ENCODE measurements at places on chromosomes 3 and 15. TPM values are rescaled to one million over a fixed set of nuclear protein-coding genes. Genes with fewer than 3 reads are reported as not detected.

WDR49 gene
- 0.14 TPM for total RNA-seq

DNA sequence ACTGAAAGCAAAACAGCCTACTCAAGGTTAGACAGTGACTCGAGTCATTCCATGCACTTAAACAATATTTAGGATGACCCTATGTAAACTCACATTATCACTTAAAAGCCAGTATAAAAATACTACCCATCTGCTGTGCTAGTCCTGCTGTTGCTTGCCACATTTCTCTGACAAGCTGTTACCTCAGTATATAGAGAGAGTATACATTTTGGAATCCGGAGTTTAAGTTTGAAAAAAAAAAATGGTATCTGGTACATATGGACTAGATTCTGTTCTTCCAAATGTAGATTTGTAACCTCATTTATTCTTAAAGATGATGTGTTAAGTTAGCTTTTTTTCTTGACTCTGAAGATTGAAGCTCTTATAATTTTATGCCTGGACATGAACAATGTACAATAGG is 503.8 kb upstream of the TPRG1 start:
- no peak for DNase-seq

DNA sequence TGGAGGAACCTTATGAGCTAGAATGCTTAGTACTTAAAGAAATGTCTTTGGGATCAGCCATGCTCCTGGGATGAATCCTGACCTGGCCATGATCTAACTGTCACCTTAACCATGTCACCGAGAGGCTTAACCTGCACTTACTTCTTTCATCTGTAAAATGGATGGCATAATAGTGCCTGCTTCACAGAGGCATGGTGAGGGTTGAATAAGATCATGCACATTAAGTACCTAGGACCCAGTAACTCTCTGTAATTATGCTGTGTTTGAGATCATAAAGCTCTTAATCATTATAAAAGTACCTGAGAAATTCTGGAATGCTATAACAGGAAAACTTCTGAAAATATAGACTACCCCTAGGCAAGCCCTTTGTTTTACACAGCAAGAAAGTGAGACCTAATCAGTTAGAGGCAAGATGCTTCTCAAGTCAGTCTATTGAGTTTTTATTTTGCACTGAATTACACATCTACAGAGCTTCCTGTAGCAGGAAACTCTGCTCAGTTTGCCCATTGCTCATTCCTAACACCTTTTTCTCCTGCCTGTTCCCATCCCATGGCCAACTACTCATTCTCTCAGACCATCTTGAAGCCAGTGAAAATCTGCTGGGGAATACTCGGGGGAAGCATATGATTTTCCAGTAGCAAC is 1015.5 kb upstream of the CFAP20DC start:
- no peak for DNase-seq

- no peak for DNase-seq
These were observed 255.3 kb downstream of the RORA start for GRCh38 chr15:60973637-60974415.

DNA sequence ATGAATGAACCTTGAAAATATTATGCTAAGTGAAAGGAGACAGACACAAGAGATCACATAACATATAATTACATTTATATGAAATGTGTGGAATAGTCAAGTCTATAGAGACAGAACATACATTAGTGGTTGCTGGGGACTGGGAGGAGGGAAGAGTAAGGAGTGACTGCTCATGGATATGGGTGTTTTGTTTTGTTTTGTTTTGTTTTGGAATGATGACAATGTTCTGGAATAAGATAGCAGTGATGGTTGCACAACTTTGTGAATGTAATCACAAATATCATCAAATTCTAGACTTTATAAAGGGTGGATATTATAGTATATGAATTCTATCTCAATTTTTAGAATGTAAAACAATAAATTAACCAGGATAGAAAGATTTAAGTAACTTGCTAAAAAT is 57.4 kb upstream of the PHLDB2 start:
- no peak for DNase-seq

MYO5A gene
- total RNA-seq = 37.2 TPM

- DNase-seq = no peak
These were observed 32.9 kb upstream of the LYZL4 start for GRCh38 chr3:42443292-42443691.

ONECUT1 gene
- total RNA-seq = not detected

GRCh38 chr15:90774731-90775514 is 57.8 kb downstream of the BLM start:
- no peak for DNase-seq

ANKRD63 gene
- not detected for total RNA-seq

DNA sequence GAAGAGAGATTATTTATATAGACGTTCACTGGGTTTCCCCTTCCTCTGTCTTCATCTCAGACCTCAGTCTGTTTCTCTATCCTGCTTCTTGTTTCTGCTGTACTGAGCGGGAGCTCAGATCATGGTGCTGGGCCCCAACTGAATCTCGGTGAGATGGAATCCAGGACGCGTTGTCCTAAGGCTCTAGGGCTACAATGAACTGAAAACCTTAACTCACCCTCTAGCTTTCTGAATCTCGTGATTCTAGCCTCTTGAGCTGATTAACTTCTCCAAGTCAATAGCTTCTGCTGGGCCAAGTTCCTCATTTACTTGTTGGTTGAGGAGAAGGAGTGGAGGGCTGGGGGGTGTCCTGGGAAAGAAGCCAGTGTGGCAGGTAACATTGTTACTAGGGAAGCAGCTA is 32.7 kb upstream of the MAP3K13 start:
- no peak for DNase-seq

ASB14 gene
- not detected for total RNA-seq

DNA sequence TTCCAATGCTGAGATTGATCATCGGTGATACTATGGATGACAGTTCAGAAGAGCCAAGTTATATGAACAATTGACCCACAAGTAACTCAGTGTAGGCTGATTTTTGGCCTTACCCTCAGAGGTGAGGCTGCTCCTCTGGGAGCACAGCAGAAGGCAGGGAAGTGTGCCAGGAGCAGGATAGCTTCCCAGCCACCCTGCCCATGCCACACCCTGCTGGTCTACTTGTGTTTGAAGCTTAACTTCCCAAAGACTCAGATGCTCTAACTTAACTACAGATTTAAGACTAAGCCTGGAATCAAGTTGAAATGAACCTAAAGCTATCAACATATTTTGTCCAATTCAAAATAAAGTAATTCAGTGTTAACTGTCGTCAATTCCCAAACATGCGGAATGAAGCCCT is 77.5 kb downstream of the BOC start:
- DNase-seq = no peak

DNA sequence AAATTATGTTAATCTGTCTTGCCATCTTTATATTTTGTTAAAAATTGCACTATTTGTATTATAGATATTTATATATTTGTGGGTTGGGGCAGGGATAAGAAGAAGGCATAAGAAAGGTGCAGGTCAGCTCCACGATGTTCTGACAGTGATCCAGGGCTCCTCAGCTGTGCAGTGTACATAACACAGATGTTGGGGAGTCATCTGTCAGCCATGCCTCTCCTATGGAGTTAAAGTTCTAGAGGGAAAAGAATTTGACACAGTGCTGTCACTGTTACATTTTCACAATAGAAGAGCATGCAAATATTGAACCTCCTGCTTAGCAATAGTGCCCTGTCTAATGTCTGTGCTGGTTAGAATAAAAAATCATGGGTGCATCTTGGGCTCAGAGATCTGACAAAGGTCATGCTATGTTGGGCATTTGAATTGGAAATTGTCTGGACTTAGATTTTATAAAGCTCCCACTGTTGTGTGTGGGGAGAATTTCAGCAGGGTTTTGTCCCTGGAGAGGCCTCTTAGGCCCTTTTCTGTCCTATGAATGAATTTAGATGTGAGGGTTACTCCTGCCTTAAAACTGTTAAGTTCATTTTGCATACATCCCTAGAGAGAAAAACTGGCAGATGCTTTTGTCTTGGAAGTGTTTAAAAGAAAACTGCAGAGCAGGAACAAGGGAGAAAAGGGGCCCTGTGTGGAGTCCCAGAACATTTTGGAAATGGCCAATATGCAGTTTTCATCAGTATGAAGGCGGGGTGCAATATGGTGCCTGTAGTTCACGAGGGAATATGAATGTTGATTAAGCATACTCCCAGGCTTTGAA is 20.4 kb downstream of the CDIN1 start:
- no peak for DNase-seq

DNA sequence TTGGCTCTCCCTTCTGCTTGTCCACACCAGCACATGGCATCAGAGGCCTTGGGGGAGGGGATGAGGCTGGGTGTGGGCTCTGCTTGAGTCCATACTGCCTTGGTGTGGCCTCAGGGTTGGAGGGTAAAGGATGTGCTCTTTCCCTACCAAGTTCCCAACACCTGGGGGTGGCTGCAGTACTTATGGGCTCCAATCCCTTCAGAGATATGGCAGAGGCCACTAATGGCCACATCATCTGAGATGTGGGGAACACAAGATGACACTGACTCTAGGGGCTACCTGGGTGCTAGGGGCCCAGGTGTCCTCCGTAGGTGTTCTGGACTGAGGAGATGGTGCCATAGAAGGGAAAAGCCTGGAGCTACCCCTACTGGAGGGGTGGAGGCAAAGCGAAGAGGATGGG is 6.9 kb downstream of the CXCR6 start:
- DNase-seq = no peak

DNA sequence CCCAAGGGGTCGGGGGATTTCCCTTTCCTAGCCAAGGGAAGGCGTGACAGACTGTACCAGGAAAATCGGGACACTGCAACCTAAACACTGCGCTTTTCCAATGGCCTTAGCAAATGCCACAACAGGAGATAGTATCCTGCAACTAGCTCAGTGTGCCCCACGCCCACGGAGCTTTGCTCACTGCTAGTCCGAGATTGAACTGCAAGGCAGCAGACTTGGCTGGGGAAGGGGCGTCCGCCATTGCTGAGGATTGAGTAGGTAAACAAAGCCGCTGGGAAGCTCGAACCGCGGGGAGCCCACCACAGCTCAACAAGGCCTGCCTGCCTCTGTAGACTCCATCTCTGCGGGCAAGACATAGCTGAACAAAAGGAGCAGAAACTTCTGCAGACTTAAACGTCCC is 72.3 kb upstream of the THRB start:
- no peak for DNase-seq

- no peak for DNase-seq
These were observed 397.2 kb downstream of the GAP43 start for GRCh38 chr3:116020495-116020894.

SERINC4 gene
- 0.14 TPM for total RNA-seq

EBLN2 gene
- total RNA-seq = 7.4 TPM

DNA sequence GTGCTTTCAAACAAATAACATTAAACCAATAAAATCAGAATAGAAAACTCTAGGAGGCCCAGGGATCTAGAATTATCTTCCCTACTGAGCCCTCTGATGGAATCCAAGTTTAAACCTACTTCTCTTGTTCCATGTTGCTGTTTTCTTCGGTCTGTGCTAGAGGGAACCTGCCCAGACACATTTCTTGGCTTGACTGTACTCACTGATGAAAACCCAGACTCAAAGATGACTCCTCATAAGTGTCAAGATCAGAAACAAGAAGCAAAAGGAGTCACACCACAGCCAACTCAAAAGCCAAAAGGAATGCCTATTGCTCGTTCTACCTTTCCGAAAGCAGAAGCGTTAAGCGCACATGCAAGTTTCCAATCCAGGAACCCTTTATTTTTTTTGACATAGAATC is 31.6 kb downstream of the SCAP start:
- no peak for DNase-seq

- DNase-seq = no peak
These were observed 84.6 kb downstream of the CD47 start for GRCh38 chr3:108006077-108006771.

DNA sequence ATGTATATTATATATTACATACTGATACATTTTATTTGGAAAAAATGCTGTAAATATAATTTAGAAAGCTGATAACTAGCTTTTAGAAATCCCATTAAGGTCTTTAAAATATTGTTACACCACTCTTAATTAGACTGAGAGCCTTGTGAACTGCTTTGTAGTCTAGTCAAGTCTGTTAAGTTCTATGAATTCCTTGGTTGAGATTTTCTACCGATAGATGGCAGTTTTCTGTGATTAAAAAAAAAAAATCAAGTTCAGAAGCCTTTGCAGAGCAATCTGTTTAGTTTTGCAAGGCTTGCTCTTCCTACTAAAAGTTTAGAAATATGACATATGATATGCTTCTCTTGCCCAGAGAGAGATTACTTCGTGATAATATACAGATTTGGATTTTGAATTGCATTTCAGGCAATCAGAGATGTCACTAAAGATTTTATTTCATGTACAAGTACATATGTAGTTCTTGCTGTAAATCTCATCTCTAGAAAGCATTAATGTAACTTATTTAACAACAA is 60.4 kb upstream of the SLITRK3 start:
- DNase-seq = no peak

DHX30 gene
- total RNA-seq = 71.1 TPM

- DNase-seq = peak; percentile 41
These were observed 22.0 kb downstream of the COL6A6 start for GRCh38 chr3:130539005-130539404.

SLC24A5 gene
- total RNA-seq = not detected

FOXL2 gene
- total RNA-seq = 0.12 TPM

KCNMB3 gene
- total RNA-seq = 0.89 TPM

- no peak for DNase-seq
These were observed 286.0 kb downstream of the OCA2 start for GRCh38 chr15:27813139-27813538.

SEMA5B gene
- not detected for total RNA-seq

- DNase-seq = no peak
These were observed 54.1 kb upstream of the HES1 start for GRCh38 chr3:194081826-194082225.

ECE2 gene
- not detected for total RNA-seq

CIAO2A gene
- total RNA-seq = 65.1 TPM

DNA sequence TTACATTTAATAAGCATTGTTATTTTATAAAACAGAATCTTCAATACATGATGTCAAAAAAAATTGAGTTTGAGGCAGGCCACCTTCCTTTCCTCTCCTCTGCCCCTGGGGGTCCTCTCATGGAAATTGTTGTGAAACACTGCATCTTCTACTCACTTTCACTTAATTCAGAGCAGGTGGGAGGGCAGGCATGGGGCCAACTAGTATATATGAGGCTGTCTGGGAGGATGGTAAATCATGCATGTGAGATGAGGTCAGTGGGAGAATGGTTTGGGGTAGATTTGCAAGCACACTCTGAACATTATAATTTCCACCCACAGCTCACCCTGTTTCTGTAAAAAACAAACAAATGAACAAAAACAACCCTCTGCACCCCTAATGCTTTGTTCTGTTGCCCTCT is 10.4 kb upstream of the CCDC14 start:
- DNase-seq = no peak

GRCh38 chr3:126926684-126927400 is 56.1 kb upstream of the PLXNA1 start:
- no peak for DNase-seq

ZIC4 gene
- total RNA-seq = not detected

Measured in activated T-cell treated with anti-CD3 and anti-CD28 coated beads, Interleukin-2, amount 50 U/mL, for 72 hours (primary cell).